ENCODE measurements at places on chromosomes 5 and 9.

DNA sequence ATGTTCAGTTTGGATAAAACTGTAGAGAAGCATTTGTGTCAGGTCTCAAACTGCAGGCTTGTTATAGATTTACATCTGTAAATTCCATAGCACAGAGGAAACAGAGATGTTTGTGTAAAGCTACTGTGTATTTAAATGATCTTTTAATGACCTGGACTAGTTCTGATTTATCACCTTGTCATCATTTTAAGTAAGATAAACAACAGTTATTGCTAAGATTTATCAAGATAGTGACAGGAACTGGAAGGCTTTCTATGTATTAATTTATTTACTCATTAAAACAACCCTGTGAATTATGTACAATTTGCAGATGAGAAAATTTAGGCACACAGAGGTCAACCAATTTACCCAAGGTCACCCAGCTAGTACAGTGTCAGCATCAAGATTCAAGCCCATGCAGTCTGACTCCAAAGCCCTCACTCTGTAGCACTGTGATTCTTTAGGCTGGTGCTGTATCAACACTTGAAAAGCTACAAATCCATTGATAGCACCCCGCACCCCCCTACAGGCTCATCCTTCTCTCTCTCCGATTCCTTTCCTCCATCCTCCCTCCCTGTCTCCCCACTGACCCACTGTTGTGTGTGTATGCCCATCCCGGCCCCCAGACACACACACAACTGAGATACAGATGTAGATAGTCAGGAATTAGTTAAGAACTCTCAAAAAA, 184.5 kb downstream of the FBN2 start:
- no peaks in the 10 kb centered on the region for H3K36me3 ChIP-seq
- no peaks in the 10 kb centered on the region for H3K4me1 ChIP-seq
- no peak overlapping the region for H3K27ac ChIP-seq
- DNase-seq: no peak
- H3K27me3 ChIP-seq: no peaks in the 10 kb centered on the region

- peaks cover 2% of the 10 kb centered on the region for H3K27me3 ChIP-seq
- no peak overlapping the region for H3K27ac ChIP-seq
- no peak for DNase-seq
- H3K4me3 ChIP-seq: no peak overlapping the region
- peaks cover 3% of the 10 kb centered on the region for H3K36me3 ChIP-seq
- H3K4me1 ChIP-seq: no peaks in the 10 kb centered on the region
Measured at GRCh38 chr9:98365781-98366180, 110.3 kb upstream of the TBC1D2 start.

- no peaks in the 10 kb centered on the region for H3K36me3 ChIP-seq
- DNase-seq: no peak
- H3K27ac ChIP-seq: no peak overlapping the region
- H3K27me3 ChIP-seq: no peaks in the 10 kb centered on the region
- H3K4me3 ChIP-seq: no peak overlapping the region
- H3K4me1 ChIP-seq: no peaks in the 10 kb centered on the region
Measured at GRCh38 chr9:16551692-16552091, 318.8 kb downstream of the BNC2 start.

- H3K4me1 ChIP-seq: peaks cover 59% of the 10 kb centered on the region
- peaks cover 9% of the 10 kb centered on the region for H3K36me3 ChIP-seq
Measured at GRCh38 chr5:126450907-126451306, 27.7 kb downstream of the GRAMD2B start.

GRCh38 chr9:18255747-18256146, 218.2 kb upstream of the ADAMTSL1 start:
- no peak for DNase-seq
- H3K4me1 ChIP-seq: no peaks in the 10 kb centered on the region
- H3K4me3 ChIP-seq: no peak overlapping the region

GRCh38 chr5:50653946-50654345, 12.5 kb upstream of the PARP8 start:
- H3K36me3 ChIP-seq: peaks cover 1% of the 10 kb centered on the region
- no peak overlapping the region for H3K27ac ChIP-seq
- no peak overlapping the region for H3K4me3 ChIP-seq
- DNase-seq: no peak
- H3K27me3 ChIP-seq: no peaks in the 10 kb centered on the region

GRCh38 chr5:31617867-31618266, 21.1 kb upstream of the PDZD2 start:
- no peaks in the 10 kb centered on the region for H3K4me1 ChIP-seq
- no peak overlapping the region for H3K4me3 ChIP-seq
- no peaks in the 10 kb centered on the region for H3K36me3 ChIP-seq
- peaks cover 9% of the 10 kb centered on the region for H3K27me3 ChIP-seq
- DNase-seq: no peak

- peaks cover 12% of the 10 kb centered on the region for H3K36me3 ChIP-seq
- H3K4me1 ChIP-seq: peaks cover 48% of the 10 kb centered on the region
- H3K27me3 ChIP-seq: peaks cover 7% of the 10 kb centered on the region
- no peak for DNase-seq
Measured at GRCh38 chr9:94874316-94874715, 147.8 kb downstream of the AOPEP start.

- H3K4me1 ChIP-seq: peaks cover 19% of the 10 kb centered on the region
- H3K27ac ChIP-seq: no peak overlapping the region
- no peaks in the 10 kb centered on the region for H3K27me3 ChIP-seq
- DNase-seq: no peak
Measured at GRCh38 chr5:87329114-87329513, 61.4 kb downstream of the RASA1 start.

GRCh38 chr5:55066277-55066676, 36.2 kb upstream of the GZMA start:
- H3K27ac ChIP-seq: peak overlapping the region; percentile 54
- H3K4me1 ChIP-seq: peaks cover 81% of the 10 kb centered on the region
- no peak for DNase-seq

DNA sequence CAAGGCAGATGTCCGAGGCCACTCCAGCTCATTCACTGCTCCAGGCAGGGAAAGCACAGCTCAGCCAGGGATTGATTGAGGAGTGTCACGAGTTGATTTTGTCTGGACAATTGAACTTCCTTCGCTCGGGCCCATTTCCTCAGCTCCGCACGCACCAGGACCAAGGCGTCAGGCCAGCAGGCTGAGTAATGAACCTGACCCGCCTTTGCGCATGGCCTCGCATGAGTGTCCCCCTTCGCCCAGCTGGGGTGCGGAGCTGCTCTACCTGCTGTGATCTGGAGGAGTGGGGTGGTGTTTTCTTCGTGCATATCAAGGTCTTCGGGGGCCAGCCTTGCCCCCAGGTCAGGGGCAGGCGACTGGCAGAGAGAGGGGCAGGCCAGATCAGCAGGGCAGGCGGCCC, 44.0 kb downstream of the VAV2 start:
- H3K36me3 ChIP-seq: no peaks in the 10 kb centered on the region
- H3K4me3 ChIP-seq: no peak overlapping the region
- DNase-seq: no peak
- no peaks in the 10 kb centered on the region for H3K4me1 ChIP-seq
- no peak overlapping the region for H3K27ac ChIP-seq
- H3K27me3 ChIP-seq: no peaks in the 10 kb centered on the region

DNA sequence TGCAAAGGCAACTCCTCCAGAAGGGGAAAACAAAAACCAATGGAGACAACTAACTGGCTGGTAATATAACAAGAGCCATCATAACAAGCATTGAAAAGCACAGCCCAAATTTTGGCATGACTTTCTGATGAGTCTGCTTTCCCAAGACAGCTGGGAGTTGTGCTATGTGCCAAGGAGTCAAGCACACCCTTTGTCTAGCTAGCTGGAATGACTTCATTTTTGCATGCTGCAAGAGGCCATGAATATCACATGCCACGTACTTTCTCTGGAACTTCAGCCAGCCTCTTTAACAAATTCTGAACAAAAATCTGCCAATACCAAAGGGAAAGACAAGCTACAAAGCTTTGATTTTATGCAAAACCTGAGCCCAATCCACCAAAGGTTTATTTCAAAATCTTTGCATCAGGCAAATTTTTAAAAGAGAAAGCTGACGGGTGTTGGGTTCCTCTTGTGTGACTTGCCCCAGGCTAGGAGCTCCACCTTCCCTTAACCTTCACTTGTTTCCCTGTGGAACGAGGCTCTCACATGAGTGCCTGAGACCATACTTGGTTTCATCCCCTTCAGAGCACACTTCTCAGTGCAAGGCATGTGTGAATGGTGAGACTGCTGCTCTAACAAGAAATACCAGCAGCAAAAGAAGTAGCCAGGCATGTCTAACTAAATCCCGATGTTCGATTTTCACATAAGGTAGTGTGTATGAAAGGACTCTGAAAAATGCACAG, 47.3 kb downstream of the S1PR3 start:
- no peaks in the 10 kb centered on the region for H3K36me3 ChIP-seq
- no peak overlapping the region for H3K27ac ChIP-seq
- H3K4me1 ChIP-seq: no peaks in the 10 kb centered on the region
- peaks cover 24% of the 10 kb centered on the region for H3K27me3 ChIP-seq
- no peak for DNase-seq

- no peaks in the 10 kb centered on the region for H3K27me3 ChIP-seq
- no peak for DNase-seq
- no peaks in the 10 kb centered on the region for H3K4me1 ChIP-seq
- no peak overlapping the region for H3K4me3 ChIP-seq
Measured at GRCh38 chr9:31535651-31536050, 848.8 kb upstream of the ACO1 start.

GRCh38 chr5:74648835-74649293, 8.3 kb upstream of the ENC1 start:
- H3K27ac ChIP-seq: no peak overlapping the region
- H3K4me1 ChIP-seq: peaks cover 7% of the 10 kb centered on the region
- H3K4me3 ChIP-seq: no peak overlapping the region
- H3K36me3 ChIP-seq: no peaks in the 10 kb centered on the region
- DNase-seq: peak; percentile 60
- H3K27me3 ChIP-seq: peaks cover 19% of the 10 kb centered on the region

DNA sequence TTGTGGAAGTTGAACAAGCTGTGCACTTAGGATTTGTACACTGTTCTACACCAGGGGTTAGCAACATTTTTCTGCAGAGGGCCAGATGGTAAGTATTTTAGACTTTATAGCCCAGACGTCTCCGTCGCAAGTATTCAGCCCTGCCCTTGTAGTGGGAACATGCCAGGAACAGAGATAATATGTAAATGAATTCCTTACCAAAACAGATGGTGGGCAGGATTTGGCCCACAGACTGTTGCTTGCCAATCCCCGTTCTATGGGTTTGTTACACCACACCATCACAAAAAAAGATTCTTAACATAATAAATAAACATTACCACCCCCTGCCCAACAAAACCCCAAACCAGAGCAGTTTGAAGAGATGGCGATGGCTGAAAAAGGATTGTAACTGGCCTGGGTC, 74.3 kb downstream of the AMBP start:
- no peaks in the 10 kb centered on the region for H3K36me3 ChIP-seq
- no peaks in the 10 kb centered on the region for H3K4me1 ChIP-seq
- no peak overlapping the region for H3K27ac ChIP-seq
- no peak for DNase-seq

DNA sequence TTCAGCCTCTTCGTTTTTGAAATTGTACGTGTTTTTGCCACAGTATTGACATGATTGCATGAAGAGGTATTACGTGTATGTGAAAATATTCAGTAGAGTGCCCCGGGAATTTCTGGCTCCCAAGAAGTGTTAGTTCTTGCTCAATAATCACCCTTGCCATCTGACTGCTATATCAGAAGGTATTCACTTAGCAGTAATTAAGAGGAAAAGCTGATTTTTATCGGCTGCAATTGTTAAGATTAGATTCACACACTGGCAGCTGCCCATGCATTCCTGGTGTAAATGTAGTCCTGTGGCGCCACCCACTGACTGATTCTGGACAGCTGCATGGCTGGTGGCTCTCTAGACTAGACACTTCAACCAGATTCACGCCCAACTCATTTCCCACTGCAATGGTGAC, 440.1 kb upstream of the ADAMTS16 start:
- H3K27me3 ChIP-seq: no peaks in the 10 kb centered on the region
- no peaks in the 10 kb centered on the region for H3K36me3 ChIP-seq
- no peaks in the 10 kb centered on the region for H3K4me1 ChIP-seq

GRCh38 chr5:73485715-73486114, 12.5 kb upstream of the BTF3 start:
- no peak overlapping the region for H3K27ac ChIP-seq
- no peak overlapping the region for H3K4me3 ChIP-seq
- H3K27me3 ChIP-seq: peaks cover 30% of the 10 kb centered on the region
- H3K4me1 ChIP-seq: no peaks in the 10 kb centered on the region

DNA sequence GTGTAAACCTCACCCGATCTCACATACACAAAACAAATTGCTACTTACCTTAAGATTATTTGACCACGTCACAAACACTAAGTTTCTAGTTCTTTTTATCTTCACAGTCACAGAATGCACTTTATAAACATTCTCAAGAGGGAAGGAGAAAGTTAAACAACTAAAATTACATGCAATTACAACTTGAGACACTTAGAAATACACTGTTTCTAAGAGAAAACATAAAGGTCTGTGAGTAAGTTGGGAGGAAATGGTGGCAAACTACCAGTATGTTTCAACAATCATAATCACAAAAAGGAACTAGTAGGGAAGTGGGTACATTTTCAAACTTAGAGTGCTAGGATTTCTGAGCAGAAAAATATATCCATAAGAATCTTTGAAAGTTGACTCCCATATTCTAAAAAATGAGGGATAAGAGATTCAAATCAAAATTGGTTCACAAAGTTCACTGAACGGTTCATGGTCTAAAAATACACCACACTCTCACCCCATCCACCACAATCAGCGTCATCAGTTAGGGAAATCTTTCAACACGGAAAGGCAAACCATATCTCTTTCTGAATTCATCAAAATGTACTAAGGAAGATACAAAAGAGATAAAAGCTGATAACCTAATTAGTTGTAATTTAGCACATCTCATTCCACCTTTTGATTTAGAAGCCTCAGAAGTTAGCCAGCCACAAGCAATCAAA, 182.6 kb downstream of the BNC2 start:
- no peaks in the 10 kb centered on the region for H3K4me1 ChIP-seq
- no peaks in the 10 kb centered on the region for H3K36me3 ChIP-seq
- H3K4me3 ChIP-seq: no peak overlapping the region
- DNase-seq: no peak
- no peaks in the 10 kb centered on the region for H3K27me3 ChIP-seq

DNA sequence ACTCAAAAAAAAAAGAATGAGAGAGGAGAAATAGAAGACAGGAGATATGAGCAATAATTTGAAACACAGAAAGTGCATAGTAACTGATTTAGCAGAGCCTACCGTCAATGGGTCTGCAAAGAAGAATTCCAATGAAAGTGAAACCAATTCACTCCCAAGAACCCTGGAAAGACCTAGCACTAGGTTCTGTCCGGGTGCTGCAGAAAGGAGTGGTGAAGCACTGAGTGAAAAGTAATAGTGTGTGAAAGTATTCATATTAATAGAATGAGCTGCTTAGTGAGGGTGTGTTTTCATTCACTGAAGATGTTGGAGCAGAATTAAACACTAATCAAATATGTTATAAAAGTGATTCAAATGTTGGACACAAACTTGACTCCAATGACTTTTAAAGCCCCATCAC, 51.3 kb upstream of the SLC30A5 start:
- no peak for DNase-seq
- H3K4me3 ChIP-seq: no peak overlapping the region
- H3K27me3 ChIP-seq: no peaks in the 10 kb centered on the region
- peak overlapping the region; percentile 64 for H3K27ac ChIP-seq

DNA sequence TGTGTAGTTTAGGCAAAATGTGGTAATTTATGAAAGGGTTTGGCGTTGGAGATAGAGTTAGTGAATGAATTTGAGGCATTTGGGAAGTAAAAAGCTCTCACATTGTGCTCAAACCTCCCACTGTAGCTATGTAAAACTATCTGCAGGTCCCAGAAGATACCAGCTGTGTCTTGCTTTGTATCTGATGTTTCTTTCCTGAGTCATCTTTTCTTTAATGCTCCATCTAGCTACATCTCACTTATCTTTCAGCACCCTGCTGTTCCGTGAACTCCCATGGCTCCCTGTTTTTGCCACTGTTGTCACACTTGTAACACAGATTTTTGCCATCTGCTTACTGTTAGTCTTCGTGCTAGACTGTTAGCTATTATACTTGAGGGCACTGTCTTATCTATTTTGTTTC, 253.1 kb downstream of the NPR3 start:
- no peaks in the 10 kb centered on the region for H3K36me3 ChIP-seq
- no peak overlapping the region for H3K27ac ChIP-seq
- no peak for DNase-seq
- no peaks in the 10 kb centered on the region for H3K27me3 ChIP-seq
- no peaks in the 10 kb centered on the region for H3K4me1 ChIP-seq
- no peak overlapping the region for H3K4me3 ChIP-seq
